ENCODE measurements at places on chromosomes 6 and 20. TPM values are rescaled to one million over a fixed set of nuclear protein-coding genes. Genes with fewer than 3 reads are reported as not detected.

Gene FAXC
- polyA plus RNA-seq, result 2.8 TPM

Gene IL17F
- not detected for polyA plus RNA-seq

GRCh38 chr6:2738373-2738979 lies 12.2 kb downstream of the MYLK4 start:
- DNase-seq, result peak; percentile 72

Gene DSP
- polyA plus RNA-seq, result 0.03 TPM
